ENCODE measurements at places on chromosomes 3 and 15.

DNA sequence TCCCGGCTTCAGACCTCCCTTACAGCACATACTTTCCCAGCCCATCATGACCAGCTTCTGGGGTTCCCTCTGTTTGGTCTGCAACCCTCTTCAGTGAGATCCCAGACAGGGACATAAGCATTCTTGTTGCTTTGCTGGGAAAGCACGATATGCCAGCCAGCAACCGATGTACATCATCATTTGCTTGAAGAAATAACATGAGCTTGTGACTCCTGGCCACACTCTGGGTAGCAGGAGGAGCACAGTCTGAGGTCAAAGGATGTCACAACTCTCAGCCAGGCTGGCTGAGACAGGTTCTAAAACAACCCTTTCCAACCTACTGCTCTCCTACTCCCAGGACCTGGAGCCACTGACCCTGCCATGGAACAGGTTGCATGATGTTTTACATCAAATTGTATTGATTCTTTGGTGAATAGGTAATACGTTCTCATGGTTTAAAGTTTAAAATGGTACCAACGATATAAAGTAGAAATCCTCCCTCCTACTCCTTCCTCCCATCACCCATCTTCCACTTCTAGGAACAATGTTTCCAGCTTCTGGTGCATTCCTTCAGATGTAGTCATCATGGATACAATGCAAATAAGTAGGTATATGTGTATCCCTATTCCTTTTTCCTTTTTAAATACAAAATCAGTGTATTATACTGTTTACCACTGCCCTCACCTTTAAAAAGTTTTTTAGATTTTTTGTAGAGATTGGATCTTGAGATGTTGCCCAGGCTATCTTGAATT, 190.3 kb downstream of the OPA1 start:
- DNase-seq, result no peak

GRCh38 chr3:86989006-86989405, 1.9 kb downstream of the VGLL3 start:
- DNase-seq, result no peak

- peak; percentile 14 for DNase-seq
Measured at GRCh38 chr3:171704002-171704401, 106.3 kb downstream of the PLD1 start.

DNA sequence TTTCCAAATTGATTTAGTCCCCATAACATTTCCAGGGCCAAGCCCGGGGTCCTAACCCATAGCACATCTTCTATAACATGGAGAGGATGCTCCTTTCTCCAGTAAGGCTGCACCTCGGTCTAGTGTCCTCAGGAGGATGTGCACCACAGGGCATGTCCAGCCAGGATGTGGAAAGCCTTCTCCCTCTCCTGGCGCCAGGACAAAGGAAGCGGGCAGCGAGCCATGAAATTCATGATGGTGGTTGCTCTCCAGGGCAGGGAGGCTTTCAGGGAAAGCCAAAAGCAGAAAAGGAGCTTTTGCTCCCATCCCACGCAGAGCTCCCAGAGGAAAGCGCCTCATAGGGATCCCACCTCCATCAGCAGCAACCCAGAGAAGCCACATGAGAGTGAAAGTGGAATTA, 220.0 kb downstream of the ADAMTSL3 start:
- DNase-seq, result no peak

- no peak for DNase-seq
Measured at GRCh38 chr3:155382396-155383042, 89.0 kb upstream of the STRIT1 start.

GRCh38 chr3:101720851-101721840, 3.3 kb upstream of the CEP97 start:
- DNase-seq, result peak; percentile 28

GRCh38 chr3:59284926-59285325, 235.1 kb upstream of the CFAP20DC start:
- no peak for DNase-seq

DNA sequence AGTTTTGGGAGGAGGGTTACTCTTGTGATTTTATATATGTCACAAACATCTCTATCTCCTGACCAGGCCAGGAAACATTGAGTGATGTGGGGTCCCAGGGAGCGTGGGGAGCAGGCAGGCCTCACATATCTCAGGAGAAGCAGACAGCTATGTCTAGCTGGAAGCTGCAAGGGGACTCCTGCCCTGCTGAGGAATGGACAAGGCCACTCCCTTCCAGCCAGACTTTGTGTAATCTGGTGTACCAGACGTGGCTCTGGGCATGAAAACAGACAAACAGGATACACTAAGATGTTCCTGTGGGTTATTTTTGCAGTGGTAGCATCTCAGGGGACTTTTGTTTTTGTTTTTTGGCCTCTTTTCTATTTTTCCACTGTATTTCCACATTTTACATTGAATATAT, 23.2 kb downstream of the CYP8B1 start:
- no peak for DNase-seq

DNA sequence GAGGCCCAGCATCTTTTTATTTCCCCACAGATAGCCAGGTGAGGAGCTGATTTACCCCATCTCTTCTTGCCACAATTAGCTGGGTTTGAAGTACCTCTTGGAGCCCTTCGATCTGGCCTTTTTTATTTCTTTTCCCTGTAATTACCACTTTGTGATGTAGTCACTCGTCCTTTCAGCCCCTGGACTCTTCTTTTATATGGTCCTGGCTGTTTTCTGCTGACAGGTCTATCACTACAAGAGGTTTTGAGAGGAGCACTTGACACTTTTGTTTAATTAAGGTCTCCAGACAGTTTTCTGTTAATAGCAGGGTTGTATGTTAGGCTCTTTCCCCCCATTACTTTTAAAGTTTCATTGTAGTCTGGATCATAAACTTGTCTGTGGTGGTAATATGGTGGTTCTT, 11.8 kb downstream of the ATXN7 start:
- DNase-seq, result no peak

Measured in activated naive CD4-positive, alpha-beta T cell treated with Interleukin-2 at 50 U/mL for 16 hours (primary cell).